ENCODE measurements at places on chromosomes 5 and 9.

- DNase-seq, result no peak
Measured at GRCh38 chr5:6746244-6746643, 33.0 kb downstream of the TENT4A start.

GRCh38 chr9:79667817-79668436 lies 96.2 kb downstream of the TLE4 start:
- DNase-seq, result no peak

GRCh38 chr9:107175041-107175440 lies 108.0 kb upstream of the RAD23B start:
- no peak for DNase-seq

DNA sequence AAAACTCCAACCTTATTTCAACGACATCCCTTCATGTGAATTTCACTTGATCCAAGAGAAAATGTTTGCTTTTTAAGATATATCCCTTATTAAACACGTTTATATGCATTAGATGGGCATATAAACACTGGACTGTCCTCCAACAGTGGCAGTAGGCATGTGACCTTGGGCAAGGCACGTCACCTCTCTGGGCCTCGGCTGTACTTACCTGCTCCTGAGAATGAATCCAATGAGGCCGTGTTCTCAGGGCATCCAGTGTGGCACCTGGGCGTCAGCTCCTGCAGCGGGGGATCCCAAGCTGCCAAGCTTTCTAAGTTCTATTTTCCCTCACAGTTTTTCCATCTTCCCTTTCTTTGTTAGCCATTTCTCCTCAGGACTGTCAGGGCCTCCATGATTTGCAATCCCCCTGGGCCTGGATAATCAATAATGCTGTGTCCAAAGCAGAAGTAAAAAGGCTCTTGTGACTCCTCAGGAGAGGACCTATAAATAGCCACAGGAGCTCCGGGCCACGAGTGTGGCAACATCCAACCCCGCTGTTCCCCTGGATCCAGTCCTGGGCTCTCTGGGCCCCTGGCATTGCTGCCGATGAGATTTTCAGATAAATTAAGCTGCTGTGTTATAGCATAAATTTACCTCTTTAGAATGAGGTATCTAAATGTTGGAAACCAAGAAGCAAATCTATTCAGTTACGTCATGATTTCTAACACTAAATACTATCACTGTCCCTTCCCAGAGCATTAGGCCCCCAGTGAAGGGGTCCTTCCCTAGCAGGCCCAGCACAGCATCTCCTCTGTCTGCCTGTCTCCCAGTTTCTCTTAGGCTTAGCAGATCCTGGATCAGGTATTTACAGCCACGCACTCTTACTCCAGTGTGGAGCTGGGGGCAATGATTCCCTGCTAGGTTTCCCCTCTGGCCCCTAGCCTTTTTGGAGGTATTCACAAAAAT lies 76.8 kb downstream of the PTPN3 start:
- DNase-seq, result no peak

GRCh38 chr5:173789031-173789920 lies 98.9 kb upstream of the CPEB4 start:
- DNase-seq, result no peak

- no peak for DNase-seq
Measured at GRCh38 chr9:121463026-121463807, 36.4 kb downstream of the GGTA1 start.

GRCh38 chr9:16675131-16675530 lies 195.3 kb downstream of the BNC2 start:
- no peak for DNase-seq

- peak; percentile 51 for DNase-seq
Measured at GRCh38 chr9:130128251-130128650, 44.0 kb upstream of the NCS1 start.

DNA sequence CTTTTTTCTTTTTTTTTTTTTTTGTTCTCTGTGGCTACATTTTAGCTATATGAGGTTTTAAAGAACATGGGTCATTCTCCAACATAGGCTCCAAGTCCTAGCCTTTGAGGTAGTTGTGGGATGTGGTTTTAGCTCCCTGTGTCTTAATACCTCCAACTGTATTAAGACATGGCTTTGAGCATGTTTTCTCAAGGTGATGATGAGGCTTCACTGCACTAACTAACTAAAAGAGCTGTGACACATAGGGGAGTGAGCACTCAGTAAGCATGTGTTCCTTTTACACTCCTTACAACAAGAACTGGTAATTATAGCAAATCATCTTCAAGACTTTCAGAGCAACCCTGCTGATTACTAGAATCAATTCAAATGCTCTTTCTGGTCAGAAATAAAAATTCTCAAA lies 333.6 kb upstream of the CCNH start:
- no peak for DNase-seq

GRCh38 chr5:67986761-67987160 lies 228.8 kb upstream of the PIK3R1 start:
- no peak for DNase-seq

DNA sequence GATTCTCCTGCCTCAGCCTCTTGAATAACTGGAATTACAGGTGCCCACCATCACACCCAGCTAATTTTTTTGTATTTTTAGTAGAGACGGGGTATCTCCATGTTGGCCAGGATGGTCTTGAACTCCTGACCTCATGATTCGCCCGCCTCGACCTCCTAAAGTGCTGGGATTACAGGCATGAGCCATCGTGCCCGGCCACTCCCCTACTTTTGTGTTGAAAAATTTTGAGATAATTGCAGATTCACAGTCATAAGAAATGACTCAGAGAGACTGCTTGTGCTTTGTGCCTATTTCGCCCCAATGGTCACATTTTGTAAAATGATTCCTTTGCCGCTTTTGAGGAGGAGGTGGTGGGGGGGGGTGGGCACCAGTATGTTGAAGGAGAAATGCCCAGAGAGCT lies 48.1 kb upstream of the SH3PXD2B start:
- DNase-seq, result no peak

GRCh38 chr9:128005923-128006322 lies 25.1 kb upstream of the EEIG1 start:
- no peak for DNase-seq

DNA sequence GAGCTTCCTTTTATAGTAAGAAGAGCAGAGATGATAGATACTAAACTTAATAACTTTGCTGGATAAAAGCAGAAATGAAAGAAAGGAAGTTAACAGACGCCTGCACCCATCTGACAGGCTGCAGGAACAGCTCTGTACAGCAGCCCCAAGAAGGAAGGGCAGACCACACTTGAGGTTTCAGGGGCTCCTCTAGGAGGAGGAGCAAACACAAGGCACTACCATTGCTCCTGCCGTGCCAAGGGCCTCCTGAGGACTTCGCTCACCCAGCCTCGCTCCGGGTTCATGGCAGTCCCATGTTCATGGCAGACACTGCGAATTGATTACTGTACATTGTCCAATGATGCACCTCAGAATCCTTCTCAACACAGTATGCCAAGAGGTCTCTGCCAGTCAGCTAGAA lies 85.1 kb downstream of the AMBP start:
- no peak for DNase-seq

- no peak for DNase-seq
Measured at GRCh38 chr9:31027678-31028077, 1356.8 kb upstream of the ACO1 start.

- no peak for DNase-seq
Measured at GRCh38 chr5:91271999-91272398, 111.1 kb downstream of the ARRDC3 start.

All from stimulated activated CD8-positive, alpha-beta memory T cell treated with anti-CD3 and anti-CD28 coated beads, Interleukin-15, amount 100 ng/mL, for 1 hour (primary cell).